ENCODE measurements at places on chromosomes 12 and 14.

DNA sequence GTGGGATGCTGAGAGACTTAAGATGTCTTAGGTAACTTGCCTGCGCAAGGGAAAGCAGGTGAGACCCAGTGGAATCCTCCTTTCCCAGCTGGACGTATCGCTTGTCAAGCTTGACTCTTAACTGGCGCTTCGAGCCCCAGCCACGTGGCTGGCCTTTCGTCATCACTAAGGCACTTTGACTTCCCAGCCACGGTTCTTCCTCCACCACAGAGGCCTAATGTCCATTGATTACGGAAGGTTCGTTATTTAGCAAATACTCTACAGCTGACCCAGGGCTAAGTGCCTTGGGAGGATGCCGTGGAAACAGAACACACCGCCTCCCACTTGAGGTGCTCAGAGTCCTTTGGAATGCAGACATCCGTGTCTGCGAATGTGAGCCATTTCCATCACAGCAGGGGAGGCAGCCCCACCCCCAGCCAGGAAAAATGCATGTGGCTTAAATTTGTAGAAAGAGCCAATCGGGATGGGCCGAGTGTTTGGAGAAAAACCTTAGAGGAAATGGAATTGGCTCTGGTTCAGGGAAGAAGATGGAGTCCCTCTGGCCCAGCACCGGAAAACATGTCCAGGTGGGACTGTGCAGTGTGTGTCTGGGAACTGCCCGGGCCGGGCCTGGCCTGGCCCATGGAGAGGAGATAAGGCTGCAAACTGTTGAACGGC is 115.7 kb downstream of the PLXNC1 start:
- DNase-seq: no peak

DNA sequence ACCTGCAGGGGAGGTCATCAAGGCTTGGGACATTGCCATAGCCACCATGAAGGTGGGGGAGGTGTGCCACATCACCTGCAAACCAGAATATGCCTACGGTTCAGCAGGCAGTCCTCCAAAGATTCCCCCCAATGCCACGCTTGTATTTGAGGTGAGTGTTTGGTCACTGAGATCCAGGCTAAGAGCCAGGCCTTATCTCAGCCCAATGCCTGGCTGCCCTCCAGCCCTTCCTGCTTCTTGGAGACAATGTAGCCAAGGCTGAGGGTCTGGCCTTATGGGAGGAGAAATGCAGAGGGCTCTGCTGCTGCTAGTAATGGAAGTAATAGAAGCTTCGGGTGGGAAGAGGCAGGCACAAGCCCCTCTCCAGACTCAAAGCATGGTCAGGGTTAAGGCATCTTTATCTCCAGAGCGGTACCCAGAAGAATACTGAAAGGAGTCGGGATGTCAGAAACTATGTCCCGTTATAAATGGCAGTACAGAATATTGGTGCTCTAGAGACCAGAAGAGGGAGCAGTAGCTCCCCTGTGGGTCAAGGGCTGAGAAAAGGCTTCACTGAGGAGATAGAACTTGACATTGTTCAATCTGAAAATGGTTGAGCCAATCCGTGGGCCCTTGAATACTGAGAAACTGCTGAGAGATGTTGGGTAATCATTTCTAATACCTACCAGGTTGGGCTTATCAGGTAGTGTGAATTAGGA is 3.1 kb downstream of the FKBP4 start:
- DNase-seq: no peak

GRCh38 chr14:51004801-51005526 is 60.7 kb upstream of the PYGL start:
- no peak for DNase-seq

DNA sequence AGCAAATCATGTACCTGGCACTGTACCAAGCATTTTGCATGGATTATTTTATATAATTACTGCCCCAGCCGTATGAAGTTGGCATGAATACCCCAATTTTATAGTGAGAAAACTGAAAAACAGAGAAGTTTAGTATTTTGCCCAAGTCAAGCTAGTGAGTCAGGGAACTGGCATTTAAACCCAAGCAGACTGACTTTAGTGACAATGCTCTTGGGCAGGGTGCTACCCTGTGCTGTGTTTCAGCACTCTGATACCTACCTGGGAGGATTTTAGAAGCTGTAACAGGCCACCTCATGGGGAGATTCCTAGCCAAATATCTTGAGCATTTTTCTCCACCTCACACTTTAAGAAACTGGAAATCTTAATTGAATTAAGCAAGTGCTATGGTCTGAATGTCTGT is 98.1 kb upstream of the MAX start:
- no peak for DNase-seq

DNA sequence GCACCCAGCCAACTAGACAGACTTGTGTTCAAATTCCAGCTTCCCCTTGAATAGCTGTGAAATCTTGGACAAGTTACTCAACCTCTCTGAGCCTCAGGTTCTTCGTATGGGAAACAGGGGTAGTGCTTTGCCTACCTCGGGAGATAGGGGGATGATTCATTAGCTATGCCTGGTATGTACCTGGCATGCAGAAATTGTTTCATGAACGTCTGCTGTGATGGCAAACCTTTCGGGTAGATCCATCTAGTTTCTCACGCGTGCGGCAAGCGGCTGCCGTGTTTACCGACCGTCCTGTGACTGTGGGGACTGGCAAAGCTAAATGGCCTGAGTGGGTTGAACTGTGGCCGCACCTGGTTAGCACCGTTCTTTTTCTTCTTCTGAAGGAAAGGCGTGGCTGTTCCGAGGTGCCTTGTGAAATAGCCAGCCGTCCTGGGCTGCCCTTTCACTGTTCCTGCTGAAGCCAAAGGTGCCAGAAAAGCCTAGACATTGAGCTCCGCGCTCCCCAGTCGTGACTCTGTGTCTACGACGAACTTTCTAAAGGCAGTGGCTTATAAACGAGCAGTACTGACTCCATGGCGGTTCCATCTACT is 40.6 kb upstream of the MED13L start:
- no peak for DNase-seq

- DNase-seq: no peak
These were observed 4.8 kb downstream of the GMPR2 start for GRCh38 chr14:24237463-24237955.

GRCh38 chr12:26769611-26770010 is 63.4 kb downstream of the ITPR2 start:
- DNase-seq: no peak

GRCh38 chr12:59874781-59875180 is 279.0 kb downstream of the SLC16A7 start:
- DNase-seq: no peak
